Kidney tubule cell (primary cell): ENCODE measurements at places on chromosomes 5 and 9.
A peak's percentile ranks its signal among the peaks of the same experiment; 100 is the strongest.

DNA sequence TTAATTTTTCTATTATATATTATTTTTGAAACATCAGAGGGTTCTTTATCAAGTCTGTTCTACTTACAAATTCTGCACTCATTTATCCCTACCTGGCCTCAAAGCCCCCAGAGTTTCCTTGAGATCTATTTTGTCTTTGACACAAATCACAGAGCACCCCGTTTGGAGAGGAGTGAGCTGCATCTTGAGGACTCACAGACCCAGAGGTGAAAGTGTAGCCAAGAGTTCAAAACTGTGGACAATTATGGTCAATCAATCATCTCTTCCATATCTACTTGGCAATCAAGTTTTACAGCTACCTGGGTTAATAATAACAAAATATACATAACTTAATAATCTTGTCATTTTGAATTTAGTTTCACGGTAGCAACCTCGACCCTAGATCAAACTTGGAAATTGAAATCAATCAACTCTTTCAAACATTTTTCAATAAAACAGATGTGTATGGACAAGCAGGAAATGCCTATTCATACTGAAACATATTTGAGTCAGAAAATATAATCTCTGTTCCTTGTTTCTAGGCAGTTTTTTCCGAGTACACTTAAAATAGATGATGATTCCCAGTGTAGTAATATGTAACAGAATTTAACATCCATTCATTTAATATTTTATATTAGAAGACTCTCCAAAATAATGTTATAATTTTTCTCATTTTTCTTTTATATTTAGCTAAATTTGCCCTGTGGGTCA is 13.7 kb upstream of the SYK start:
- no peak for DNase-seq

GRCh38 chr9:20294046-20294750 is 328.1 kb downstream of the MLLT3 start:
- DNase-seq, result no peak

DNA sequence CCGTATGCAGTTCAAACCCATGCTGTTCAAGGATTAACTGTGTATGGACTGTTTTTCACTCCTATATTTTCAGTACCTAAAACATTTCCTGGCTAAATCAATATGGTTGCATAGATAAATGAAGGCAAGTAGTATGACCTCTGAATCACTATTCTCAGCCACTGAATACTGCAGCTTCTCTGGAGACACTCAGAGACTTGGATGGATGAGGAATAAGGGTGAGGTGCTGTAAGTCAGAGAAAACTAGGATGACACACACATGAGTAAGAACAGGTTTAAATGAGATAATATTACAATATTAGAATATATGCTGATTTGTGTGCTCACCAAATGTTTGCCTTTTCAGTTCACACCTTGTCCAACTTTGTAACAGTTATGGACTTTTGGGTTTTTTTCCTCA is 26.0 kb upstream of the ANXA1 start:
- DNase-seq, result peak; percentile 76

GRCh38 chr9:77384406-77384805 is 207.1 kb downstream of the VPS13A start:
- peak; percentile 24 for DNase-seq

- DNase-seq, result no peak
Observed at GRCh38 chr9:73348471-73348870, 196.8 kb downstream of the ANXA1 start.

- DNase-seq, result peak; percentile 48
Observed at GRCh38 chr9:75483636-75484035, 395.3 kb downstream of the OSTF1 start.

DNA sequence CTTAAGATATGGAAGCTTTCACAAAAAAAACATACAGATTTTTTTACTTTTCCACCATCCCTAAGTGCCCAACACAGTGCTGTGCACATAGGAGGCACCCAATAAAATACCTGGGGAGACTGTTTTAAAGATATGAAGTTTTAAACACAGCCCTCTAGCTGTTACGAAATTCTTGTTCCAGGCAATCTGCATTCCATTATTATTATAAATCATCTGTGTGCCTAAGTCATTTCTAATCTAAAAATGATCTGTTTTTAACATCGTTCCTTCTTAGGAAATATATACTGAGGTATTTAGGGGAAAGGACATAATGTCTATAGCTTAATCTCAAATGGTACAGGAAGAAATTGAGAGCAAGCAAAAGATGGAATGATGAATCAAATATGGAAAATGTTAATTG is 32.7 kb upstream of the ISCA1 start:
- DNase-seq, result no peak

DNA sequence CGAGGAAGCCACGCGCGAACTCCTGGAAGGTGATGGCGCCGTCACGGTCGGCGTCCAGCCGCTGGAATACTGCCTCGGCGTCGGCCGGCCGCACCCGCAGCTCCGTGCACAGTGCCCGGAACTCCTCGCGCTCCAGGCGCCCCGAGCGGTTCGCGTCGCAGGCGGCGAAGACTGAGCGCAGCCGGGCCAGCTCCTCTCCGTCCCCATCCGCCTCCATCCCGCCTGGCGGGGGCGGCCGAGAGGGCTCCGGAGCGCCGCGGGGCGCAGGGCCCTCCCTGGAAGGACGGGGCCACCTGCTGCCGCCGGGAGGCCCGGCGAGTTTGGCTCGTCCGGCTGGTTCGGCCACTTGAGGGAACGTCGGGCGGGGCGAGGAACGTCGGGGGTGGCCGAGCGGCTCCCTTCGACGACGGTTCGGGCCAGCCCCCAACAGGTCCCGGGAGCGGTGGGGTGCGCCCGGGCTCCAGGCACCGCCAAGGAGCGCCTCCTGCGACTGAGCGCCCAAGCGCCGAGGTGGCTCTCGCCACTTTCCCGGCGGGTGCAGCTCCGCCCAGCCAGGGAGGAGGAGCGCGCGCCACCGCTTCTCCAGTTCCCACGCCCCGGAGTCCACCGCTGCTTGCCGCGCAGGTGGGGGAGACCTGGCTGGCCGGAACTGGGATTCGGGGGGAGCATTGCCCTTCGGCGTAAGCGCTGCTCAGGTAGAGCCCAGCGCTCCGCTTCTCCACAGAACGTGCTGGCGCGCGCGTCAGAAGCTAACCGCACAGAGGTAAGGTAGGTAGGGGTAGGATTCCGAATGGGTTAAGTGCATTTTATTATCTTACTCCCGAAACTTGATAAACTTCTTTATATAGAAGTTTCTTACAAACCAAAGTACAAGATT is at the start of gene RASEF:
TSS of gene RASEF (minus strand) at position 492 of the 877 bp plus-strand sequence. CDS start at position 217, 275 bp downstream.
- peak; percentile 84 for DNase-seq

GRCh38 chr5:158119961-158120723 is 261.2 kb upstream of the CLINT1 start:
- peak; percentile 30 for DNase-seq

DNA sequence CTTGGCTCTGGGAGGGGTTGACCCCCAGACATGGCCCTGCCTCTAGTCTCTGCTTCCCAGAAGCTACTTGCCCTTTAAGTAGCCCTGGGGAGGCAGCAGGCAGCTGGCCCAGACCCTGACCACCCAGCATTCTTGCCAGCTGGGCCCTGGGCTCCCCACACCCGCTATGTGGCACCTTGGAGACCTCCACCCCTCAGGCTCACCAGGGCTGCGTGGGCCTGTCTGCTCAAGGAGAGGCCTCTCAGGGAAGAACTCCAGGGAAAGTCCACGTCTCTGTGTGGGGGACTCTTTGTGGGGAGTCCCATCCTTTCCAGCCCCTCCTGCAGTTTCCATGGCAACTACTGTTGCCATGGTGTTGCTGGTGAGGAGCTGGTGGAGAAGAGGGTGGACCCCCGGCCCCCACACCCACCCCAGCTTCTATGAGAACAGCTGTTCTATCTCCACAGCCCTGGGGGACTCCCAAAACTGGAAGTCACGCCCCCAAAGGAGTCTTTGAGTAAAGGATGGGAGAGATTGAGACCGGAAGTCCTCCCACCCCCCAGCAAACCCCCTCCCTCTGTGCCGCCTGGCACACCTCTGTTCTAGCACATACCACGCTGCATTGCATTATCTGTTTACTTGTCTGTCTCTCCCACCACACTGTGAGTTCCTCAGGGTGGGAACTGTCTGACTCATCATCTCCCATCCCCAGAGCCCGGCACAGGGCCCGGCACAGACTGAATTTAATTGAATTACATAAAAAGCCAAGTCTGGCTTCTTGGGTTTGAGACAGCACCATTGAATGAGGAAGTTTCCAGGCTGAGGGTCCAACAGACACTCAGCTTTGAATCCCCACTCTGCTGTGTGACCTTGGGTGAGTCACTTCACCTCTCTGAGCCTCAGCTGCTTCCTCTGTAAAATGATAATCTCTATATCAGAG is 12.6 kb downstream of the DNM1 start:
- peak; percentile 38 for DNase-seq

DNA sequence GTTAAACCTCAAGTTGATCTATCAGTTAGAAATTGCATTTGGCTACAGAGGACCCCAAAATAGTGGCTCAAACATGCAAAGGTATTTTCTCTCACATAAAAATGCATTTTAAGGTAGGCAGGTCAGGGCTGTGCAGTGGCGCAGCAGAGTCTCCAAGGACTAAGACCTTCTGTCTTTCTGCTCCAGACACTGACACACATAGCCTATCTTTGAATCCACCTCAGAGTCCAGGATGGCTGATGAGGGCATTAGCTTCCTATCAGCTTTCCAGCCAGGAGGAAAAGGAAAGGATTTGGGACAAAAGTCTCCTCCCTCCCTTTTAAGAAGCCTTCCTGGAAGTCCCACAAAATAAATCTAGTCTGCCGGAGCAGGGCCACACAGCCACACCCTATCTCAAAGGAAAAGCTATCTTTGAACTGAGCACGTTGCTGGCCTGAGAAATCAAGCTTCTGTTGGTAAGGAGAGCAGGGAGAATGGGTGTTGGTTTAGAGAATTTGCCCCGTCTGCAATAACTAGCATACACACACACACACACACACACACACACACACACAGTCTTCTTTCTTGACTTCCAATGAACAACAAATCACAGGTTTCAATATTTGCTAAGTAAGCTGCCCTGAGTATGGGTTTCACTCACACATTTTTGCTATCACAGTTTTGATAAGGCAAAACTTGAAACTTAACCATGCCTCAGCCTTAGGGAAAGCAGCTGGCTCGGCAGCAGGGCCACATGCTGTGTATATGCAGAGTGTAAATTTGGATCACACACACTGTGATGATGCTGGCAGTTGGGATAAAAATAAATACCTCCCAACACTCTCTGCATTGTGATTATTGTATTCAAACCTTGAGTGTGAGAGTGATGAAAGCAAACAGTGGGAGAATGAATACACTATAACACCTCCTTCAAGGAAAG is 116.6 kb upstream of the MAP3K1 start:
- no peak for DNase-seq

GRCh38 chr5:116824751-116825438 is 250.3 kb upstream of the SEMA6A start:
- DNase-seq, result no peak

- no peak for DNase-seq
Observed at GRCh38 chr9:16386827-16387077, 483.7 kb downstream of the BNC2 start.

GRCh38 chr9:134099123-134099761 is 31.4 kb upstream of the BRD3 start:
- DNase-seq, result peak; percentile 56
